Right cardiac atrium (tissue), 5 donors: ENCODE measurements at places on chromosomes 13 and 19.
A peak's percentile ranks its signal among the peaks of the same experiment; 100 is the strongest.

- no peak for DNase-seq
Measured at GRCh38 chr19:29851769-29852521, 40.2 kb downstream of the CCNE1 start.

DNA sequence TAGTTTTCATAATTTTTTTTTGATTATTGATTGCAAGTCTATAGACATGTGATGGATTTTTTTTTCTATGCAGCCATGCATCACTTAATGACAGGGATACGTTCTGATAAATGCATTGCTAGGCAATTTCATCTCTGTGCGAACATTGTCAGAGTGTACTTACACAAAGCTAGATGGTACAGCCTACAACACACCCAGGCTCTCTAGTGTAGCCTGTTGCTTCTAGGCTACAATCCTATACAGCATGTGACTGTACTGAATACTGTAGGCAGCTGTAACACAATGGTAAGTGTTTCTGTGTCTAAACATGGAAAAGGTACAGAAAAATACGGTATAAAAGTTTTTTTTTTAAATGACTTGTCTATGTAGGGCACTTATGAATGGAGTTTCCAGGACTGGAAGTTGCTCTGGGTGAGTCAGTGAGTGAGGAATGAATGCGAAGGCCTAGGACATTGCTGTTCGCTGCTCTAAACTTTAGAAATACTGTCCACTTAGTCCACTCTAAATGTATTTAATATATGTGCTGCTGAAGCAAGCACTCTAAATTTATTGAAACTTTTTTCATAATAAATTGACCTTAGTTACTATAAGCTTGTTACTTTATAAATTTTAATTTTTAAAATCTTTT lies 20.3 kb downstream of the SPATA13 start:
- no peak for DNase-seq

GRCh38 chr13:56530096-56530495 lies 610.6 kb upstream of the PRR20A start:
- DNase-seq = no peak

DNA sequence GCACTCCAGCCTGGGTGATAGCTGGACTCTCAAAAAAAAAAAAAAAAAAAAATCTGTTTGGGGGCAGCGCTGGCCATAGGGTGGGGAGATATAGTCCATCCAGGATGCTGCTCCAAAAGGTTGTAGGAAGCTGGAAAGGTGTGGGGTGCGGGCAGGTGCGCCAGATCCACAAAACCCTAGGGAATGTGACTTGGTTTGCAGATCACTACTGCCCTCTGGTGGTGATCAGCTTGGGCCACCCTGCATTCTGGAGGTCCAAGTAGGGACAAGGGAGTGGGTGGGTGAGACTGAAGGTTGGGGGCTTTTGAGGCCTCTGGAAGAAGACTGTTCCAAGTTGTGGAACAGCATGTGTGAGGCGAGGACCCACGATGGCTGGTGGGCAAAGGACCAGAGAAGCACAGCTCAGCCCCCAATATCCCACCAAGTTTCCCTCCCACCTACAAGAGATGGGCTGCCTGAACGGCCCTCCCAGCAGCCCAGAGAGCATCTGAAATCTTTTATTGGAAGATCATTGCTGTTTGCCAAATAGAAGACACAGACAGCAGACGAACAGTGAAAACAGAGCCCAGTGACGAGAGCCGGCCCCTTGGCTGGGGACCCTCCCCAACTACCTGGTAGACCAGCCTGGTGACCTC lies 10.4 kb upstream of the TYK2 start:
- DNase-seq = peak; percentile 80

DNA sequence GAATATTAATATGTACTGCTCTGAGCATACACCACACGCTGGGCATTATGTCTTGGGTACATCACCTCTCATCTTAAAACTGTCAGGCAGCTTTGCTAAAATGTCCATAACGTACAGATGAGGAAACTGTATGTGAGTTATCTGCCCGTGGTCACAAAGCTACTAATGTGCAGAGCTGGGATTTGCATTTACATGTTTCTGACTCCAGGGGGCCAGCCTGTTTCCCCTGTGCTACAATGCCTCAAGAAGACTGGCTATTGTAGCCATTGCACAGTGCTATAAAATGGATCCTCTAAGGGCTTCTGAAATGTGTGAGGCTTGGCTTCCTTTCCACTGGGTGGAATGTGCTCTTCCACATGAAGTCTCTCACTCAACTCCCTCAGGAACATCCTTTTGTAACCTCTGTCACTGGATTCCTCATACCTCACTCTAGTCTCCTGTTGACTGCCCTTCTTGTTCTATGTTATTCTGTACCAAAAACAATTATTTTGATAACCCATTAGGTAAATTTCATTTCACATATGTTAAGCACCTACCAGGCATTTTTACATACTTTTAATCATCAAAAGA lies 95.6 kb upstream of the HTR2A start:
- DNase-seq = no peak

DNA sequence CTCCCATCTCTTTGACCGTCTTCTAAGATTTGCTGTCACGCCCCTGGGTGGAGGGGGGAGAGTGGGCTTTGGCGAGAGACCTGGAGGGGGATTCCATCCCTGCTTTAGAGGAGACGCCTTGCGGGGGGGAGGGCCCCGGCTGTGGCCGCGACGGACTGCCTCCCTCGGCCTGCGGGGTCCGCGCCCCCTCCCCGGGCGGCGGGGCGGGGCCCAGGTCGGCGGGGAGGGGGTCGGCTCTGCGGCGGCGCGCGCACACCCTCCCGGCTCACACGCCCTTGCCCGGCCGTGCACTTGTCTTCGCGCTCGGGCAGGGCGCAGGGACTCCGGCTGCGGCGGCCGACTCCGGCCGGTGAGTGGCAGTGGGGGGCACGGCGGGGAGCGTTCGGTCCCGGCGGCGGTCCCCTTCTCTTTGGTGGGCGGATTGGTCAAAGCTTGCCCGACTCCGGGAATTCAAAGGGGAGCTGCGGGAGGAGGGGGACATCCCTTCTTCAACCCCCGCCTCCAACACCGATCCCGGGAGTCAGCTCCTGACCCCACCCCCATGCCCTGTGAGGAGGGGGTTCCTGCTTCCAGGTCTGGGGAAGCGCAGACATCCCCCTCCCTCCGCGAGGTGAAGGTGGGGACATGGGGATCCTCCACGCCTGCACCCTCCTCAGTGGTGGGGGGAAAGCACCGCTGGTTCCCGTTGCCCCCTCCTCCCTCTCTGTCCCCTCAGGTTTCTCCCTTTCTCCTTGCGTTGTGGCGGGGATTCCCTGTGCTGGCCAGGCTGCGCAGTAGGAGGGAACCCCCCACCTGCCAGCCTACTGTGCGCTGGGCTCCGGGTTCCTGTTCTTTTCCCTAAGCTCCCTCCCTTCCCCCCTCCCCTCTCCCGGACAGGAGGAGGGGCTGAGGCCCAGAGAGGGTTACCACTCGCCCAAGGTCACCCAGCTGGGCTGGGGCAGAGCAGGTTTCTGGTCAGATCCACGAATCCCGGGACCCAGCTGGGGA lies 14.6 kb upstream of the KCNN1 start:
- DNase-seq = no peak

DNA sequence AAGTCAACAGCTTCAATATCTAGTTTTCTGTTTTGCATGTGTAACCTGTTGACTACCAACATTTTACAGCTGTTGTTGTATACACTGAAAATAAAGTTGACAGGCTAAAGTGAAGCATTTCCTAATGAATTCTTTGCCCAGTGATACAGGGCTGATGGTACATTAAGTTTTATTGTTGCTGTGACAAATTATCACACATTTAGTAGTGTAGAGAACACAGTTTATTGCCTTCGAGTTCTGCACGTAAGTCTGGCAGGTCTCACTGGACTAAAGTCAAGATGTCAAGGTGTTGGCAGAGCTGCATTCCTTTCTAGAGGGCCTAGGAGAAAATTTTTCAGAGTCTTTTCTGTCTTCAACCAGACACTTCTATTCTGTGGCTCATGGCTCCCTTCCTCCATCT lies 184.2 kb downstream of the SLITRK6 start:
- no peak for DNase-seq

DNA sequence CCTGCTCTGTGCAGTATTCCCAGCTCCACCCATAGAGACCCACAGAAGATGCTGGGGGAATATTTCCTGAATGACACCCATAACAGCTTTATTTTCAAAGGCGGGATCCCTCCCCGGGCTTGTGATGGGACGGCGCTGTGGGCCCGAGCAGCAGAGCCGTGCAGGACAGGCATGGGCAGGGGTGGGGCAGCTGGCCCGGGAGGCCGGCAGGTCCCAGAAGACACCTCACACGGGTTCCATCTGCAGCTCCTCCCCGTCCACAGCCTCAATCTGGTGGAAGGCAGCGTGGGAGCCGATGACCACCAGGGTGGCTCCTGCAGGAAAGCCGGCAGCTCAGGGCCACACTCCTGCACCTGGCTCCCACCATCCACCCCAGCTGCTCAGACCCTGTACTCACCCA lies 2.5 kb downstream of the RABAC1 start:
- no peak for DNase-seq

DNA sequence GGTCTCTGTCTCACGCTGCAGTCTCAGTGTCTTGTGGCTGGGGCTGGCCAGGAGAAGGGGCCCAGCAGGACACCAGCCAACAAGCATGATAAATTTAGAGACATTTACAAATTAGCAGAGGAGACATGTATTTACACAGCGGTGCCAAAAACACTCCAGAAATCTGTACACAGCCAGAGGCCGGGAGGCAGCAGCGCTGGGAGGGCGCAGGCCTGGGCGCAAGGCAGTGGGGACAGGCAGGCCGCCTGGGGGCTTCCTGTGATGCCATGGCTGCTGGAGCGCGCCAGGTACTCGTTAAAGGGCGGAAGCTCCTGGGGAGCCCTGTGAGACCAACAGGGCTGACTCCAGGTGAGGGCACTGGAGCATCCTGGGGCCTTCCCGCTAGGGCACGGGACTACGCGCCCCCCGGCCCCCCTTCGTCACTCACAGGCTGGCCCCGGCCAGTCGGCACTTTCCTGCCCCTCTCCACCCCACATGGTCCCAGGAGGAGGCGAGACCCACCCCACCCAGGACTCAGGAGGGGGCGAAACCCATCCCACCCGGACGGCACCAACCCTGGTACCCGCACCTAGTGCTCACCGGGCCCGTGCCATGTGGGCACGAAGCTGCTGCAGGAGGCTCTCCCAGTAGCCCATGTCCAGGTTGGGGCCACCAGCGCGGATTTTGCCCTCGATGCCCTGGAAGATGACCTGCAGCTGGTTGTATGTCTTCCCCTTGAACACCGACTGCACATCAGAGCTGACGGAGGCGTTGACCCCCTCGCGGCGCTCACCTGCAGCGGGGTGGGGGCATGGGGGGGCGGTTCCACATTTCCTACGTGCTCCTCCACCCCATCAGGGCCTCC lies 7.4 kb upstream of the TBXA2R start:
- DNase-seq = no peak

- peak; percentile 42 for DNase-seq
Measured at GRCh38 chr13:113998781-113999617, 25.1 kb upstream of the C13orf46 start.

GRCh38 chr13:23957981-23958380 lies 60.7 kb upstream of the C1QTNF9B start:
- DNase-seq = no peak

DNA sequence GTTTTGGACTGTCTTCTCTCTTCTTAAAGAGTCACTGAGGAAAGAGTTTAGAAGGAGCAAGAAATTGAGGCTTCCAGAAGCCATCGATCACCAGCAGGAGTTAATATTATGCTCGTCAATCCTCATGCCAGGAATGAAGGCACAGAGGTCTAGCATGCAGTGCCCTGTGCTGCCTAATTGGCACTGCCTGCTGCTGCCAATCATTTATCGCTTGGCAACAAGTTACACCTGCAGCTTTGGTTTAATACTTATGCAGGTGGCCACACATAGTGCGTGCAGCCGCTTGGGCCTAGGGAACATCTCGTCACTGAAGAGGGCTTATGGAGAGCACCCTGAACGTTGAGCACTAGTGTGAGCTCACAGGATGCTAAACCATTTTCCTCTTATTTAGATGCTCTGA lies 2.7 kb upstream of the SOX1 start:
- no peak for DNase-seq

DNA sequence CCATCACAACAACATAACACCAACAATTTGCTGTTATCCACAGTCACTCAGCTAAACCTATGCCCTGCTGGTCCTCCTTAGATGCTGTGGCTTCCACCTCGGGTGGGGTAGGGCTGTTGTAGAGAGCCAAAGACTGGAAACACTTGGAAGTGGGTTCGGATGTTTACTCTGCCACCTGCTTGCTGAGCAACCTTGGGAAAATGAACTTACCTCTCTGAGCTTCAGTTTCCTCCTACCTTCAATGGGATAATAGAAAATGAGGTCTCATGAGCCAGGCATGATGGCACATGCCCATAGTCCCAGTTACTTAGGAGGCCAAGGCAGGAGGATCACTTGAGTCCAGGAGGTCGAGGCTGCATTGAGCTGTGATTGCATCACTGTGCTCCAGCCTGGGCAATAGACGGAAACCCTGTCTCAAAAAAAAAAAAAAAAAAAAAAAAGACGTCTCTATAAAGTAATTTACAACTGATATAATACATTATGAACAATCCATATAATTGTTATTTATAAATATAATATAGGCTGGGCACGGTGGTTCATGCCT lies 3.3 kb upstream of the SYCN start:
- no peak for DNase-seq

- no peak for DNase-seq
Measured at GRCh38 chr13:40187841-40188591, 478.4 kb downstream of the FOXO1 start.

DNA sequence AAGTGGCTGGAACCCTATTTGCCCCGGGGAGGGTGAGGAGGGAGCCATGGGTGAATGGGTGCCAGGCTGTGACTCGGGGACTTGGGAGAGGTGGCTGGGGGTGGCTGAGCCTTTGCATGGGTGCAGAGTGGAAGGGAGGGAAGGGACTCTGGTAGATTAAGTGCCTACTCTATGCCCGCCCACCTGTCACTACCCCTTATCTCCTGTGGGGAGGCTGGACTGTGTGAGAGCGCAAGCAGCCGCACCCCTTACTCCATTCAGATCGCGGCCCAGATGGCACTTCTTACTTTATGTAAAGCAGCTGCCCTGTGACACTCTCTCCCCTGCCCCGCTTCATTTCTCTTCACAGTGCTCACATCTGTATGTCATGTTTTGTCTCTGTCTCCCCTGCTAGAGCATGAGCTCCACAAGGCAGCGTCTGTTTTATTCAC lies 2.9 kb downstream of the KASH5 start:
- DNase-seq = no peak

- no peak for DNase-seq
Measured at GRCh38 chr13:47211106-47211505, 314.3 kb upstream of the HTR2A start.

DNA sequence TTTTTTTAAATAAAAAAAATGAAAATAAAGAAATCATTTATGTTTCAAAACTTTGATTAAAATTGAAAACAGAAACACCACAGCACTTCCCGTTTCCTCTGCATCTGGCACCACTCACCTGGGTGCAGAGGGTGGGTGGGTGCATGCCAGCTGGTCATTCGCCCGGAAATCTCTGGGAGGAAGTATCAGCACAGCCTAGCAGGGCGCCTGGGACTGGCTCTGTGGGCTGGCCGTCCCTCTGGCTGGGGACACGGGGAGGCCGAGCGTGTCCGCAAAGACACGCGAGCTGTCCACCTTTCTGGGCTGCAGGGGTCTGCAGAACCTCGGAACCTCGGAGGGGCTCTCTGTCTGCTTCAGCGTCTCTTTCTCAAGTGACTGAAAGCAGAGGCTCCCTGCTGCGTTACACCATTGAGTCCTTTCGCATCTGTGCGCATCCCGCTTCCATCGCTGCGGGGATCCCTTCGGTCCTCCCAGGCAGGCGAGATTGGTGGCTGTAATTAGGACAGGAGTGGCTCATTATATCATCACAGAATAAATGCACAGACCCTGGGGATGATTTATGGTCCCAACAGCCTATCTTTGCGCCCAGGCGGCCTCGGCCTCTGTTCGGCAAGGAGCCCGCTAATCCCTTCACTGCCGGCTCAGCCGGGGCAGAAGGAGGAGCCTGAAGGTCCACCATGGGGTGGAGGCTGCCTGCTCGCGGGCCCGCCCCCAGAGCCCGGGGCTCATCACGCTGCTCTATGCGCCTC lies 17.2 kb downstream of the CRTC1 start:
- peak; percentile 93 for DNase-seq
